ENCODE measurements at places on chromosomes 7 and 10.

DNA sequence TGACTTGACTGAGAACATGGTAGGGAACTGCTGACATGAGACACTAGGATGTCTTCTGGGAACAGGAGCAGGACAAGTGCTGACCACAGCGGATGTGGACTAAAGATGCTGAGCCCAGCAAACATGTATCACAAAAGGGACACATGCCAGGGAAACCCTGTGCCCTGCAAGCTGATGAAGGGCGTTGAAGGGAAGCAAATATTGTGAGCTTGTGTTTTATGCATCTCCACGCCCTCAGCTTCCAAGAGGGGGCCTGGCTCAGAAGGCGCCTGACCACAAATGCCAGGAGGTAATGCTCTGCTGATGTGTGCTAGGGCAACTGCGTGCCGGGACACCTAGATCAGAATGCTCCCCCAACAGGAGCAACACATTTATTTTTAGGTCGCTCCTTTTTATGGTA, 207.3 kb downstream of the CXCL12 start:
- DNase-seq: no peak

DNA sequence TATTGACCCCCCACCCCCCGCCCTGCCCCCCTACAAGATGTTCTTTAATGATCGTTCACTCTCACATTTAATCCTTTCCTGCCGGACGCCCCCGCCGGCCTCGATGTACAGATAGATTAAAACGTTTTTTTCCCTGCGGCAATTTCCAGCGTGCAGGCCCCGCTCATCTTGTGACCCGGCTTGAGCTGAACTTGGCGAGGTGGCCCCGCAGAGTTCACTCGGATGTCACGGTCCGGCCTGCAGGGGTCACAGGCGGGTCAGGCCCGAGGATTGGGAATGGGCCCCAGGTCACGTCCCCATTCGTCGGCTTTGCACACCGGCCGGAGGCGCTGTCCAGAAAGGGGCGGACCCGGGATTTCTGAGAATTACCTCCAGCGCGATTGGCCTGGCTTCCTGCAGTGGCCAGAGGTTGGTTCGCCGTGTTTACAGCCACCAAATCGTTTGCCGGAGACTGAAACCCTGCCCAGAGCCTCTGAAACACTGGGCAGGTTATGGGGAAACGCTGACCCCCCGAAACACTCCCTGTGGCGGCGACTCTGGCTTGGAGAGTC, 1.9 kb upstream of the CYP26A1 start:
- no peak for DNase-seq

GRCh38 chr10:44983066-44983894, 4.7 kb upstream of the DEPP1 start:
- DNase-seq: no peak

DNA sequence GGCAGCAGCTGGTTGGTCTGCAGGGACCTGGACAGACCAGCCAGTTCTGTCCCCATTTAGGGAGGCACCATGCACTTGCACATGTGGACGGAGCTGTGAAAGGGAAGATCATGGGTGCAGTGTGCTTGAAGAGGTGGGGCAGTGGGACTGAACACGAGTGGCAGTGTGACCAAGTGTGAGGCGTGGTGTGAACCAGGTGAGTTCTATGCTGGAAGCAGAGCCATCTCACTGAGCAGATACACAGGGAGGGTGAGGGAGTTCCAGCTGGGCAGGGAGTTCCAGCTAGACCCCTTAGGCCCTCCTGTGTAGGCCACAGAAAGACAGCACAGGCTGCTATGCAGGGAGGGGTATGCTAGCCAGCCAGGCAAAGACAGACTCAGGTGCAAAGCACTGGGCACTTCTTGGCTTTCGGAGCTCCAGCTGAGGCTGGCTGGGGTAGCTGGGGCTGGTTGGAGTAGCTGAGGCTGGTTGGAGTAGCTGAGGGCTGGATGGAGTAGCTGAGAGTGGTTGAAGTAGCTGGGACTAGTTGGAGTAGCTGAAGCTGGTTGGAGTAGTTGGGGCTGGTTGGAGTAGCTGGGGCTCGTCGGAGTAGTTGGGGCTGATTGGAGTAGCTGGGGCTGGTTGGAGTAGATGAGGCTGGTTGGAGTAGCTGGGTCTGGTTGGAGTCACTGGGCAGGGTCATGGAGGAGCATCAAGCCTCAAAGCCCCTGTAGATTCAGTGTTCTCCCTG, 90.9 kb downstream of the HIP1 start:
- DNase-seq: no peak

DNA sequence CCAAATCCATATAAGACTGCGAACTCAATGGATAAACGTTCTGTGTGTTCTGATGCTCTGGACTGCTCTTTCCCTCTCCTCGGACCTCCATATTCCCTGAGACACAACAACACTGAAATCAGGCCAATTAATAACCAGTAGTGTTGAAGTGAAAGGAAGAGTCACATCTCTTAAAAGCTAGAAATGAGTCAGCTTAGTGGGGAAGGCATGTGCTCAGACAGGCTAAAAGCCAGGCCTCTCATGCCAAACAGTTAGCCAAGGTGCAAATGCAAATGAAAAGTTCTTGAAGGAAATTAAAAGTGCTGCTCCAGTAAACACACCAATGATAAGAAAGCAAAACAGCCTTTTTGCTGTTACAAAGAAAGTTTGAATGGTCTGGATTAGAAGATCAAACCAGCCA, 29.3 kb downstream of the TNS3 start:
- no peak for DNase-seq

GRCh38 chr7:20906801-20907453, 120.2 kb upstream of the SP8 start:
- DNase-seq: no peak

All from HS-5 (cell line).